ENCODE measurements at places on chromosomes 16 and 17.

GRCh38 chr17:7729816-7730215, 12.3 kb downstream of the DNAH2 start:
- DNase-seq = no peak

DNA sequence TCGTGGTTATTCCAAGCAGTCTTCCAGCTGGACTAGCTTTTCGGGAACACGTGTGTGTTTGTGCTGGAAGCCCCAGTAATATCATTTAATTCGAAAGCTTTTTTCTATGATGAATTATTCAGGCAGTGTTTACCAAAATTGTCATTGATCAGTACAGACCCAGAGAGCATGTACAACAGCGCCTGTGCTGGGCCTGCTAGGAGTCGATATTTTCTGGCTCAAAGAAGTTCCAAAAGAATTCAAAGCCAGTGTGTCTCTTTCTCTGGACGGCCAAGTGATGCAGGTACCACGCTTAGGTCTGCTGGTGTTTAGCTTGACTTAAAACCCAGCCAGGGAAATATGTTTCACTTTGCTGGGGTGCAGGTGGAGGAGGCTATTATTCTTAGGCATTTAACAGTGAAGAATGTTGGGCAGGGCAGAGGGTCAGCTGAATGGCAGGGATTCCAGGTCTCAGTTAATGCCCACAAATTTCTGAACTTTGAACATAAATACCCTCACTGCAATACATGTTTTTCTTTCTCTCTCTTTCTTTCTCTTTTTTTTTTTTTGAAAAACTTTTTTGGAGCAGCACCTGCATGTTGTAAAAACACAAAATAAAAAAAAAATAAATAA, 401.3 kb downstream of the WWOX start:
- DNase-seq = no peak

GRCh38 chr17:80308692-80309517, 48.3 kb downstream of the RNF213 start:
- DNase-seq = no peak

GRCh38 chr17:68776451-68776850, 175.3 kb upstream of the FAM20A start:
- DNase-seq = no peak
